ENCODE measurements at places on chromosomes 1 and 21. TPM values are rescaled to one million over a fixed set of nuclear protein-coding genes. Genes with fewer than 3 reads are reported as not detected.

DNA sequence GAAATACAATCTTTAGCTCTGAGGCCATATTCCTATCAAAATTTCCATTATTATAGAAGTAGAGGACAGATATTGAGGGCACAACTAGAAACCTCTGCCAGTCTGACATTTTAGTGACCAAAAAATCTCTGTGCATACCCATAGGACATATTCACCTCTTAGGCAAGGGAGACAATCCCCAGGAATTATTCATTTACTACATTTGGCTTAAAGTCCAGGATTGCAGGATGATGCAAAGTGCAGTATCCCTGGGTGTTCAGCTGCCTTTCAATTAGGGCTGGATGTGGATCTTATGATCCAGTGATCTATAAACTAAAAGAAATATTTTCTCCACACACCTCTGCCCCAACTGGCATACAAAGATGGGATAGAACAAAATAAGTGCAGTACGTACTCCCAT, 50.9 kb downstream of the PTGS2 start:
- no peaks in the 10 kb centered on the region for H3K36me3 ChIP-seq
- H3K4me1 ChIP-seq = no peaks in the 10 kb centered on the region
- H3K27me3 ChIP-seq = no peaks in the 10 kb centered on the region

GRCh38 chr21:33505833-33506232, 14.3 kb upstream of the DNAJC28 start:
- no peak for DNase-seq
- peaks cover 4% of the 10 kb centered on the region for H3K36me3 ChIP-seq
- H3K4me1 ChIP-seq = no peaks in the 10 kb centered on the region
- no peak overlapping the region for H3K4me3 ChIP-seq
- no peak overlapping the region for H3K27ac ChIP-seq
- H3K27me3 ChIP-seq = no peaks in the 10 kb centered on the region

DNA sequence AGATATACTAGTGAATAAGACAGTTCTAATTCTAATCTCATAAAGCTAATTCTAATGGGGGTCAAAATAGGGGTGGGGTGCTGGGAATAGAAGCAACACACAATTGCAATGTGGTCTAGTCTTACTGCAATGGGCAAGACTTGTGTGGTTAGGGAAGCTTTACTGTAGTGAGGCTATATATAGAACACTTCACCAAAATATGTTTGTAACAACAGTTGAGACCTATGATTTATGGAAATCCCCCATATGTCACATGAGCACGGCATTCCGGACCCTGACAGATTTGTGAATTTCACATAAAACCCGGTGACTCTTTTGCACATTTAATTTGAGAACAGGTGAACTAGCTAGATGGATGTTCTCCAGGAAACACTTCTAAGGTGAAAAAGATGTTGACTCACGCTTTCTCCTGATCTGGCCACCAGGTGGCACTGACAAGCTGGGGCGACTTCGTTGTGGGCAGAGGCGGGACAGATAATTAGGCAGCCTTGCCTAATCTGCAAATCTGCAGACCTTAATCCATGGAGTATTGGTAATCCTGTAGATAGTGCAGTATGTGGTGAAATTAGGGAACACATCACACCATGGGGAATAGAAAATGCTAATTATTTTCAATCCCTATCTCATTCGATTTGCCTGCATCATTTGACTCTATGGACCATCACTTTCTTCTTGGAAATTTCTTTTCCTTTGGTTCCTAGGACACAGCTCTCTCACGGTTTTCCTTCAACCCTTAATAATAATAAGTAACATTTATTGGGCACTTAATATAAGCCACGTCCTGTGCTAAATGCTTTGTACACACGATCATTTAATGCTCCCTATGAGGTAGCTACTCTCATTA, 37.7 kb downstream of the KIAA0040 start:
- H3K4me1 ChIP-seq = no peaks in the 10 kb centered on the region
- DNase-seq = peak; percentile 24
- no peak overlapping the region for H3K27ac ChIP-seq
- H3K27me3 ChIP-seq = peaks cover 3% of the 10 kb centered on the region
- no peaks in the 10 kb centered on the region for H3K36me3 ChIP-seq

- DNase-seq = no peak
- no peaks in the 10 kb centered on the region for H3K27me3 ChIP-seq
- H3K36me3 ChIP-seq = no peaks in the 10 kb centered on the region
- H3K27ac ChIP-seq = no peak overlapping the region
- no peaks in the 10 kb centered on the region for H3K4me1 ChIP-seq
Measured at GRCh38 chr21:18253221-18253620, 8.6 kb downstream of the CHODL start.

- no peak for DNase-seq
- H3K4me3 ChIP-seq = no peak overlapping the region
- peaks cover 53% of the 10 kb centered on the region for H3K4me1 ChIP-seq
Measured at GRCh38 chr1:32242341-32242851, 4.6 kb upstream of the FAM167B start.

WLS gene
- polyA plus RNA-seq = not detected

- no peaks in the 10 kb centered on the region for H3K36me3 ChIP-seq
- H3K27me3 ChIP-seq = no peaks in the 10 kb centered on the region
- H3K27ac ChIP-seq = no peak overlapping the region
- no peak overlapping the region for H3K4me3 ChIP-seq
- H3K4me1 ChIP-seq = no peaks in the 10 kb centered on the region
- DNase-seq = no peak
Measured at GRCh38 chr1:242178924-242179708, 180.2 kb upstream of the MAP1LC3C start.

GRCh38 chr1:109782927-109783326, 19.2 kb upstream of the EPS8L3 start:
- no peak for DNase-seq
- peaks cover 13% of the 10 kb centered on the region for H3K4me1 ChIP-seq
- no peak overlapping the region for H3K4me3 ChIP-seq
- no peak overlapping the region for H3K27ac ChIP-seq
- H3K27me3 ChIP-seq = peaks cover 3% of the 10 kb centered on the region

GRCh38 chr1:67647036-67647798, 37.8 kb upstream of the GADD45A start:
- H3K4me3 ChIP-seq = no peak overlapping the region
- H3K4me1 ChIP-seq = peaks cover 49% of the 10 kb centered on the region
- H3K27me3 ChIP-seq = no peaks in the 10 kb centered on the region
- no peaks in the 10 kb centered on the region for H3K36me3 ChIP-seq

AKNAD1 gene
- not detected for polyA plus RNA-seq

- H3K4me1 ChIP-seq = no peaks in the 10 kb centered on the region
- H3K27me3 ChIP-seq = no peaks in the 10 kb centered on the region
- H3K4me3 ChIP-seq = no peak overlapping the region
- H3K27ac ChIP-seq = no peak overlapping the region
- no peaks in the 10 kb centered on the region for H3K36me3 ChIP-seq
Measured at GRCh38 chr1:103156966-103157365, 48.6 kb upstream of the COL11A1 start.

ZNF593 gene
- 43.0 TPM for polyA plus RNA-seq

FCRL6 gene
- polyA plus RNA-seq = not detected

GRCh38 chr1:34549199-34549598, 205.6 kb upstream of the GJB5 start:
- peak; percentile 37 for DNase-seq
- H3K27me3 ChIP-seq = no peaks in the 10 kb centered on the region
- no peak overlapping the region for H3K4me3 ChIP-seq

- H3K36me3 ChIP-seq = peaks cover 28% of the 10 kb centered on the region
- H3K4me3 ChIP-seq = no peak overlapping the region
- H3K27me3 ChIP-seq = no peaks in the 10 kb centered on the region
Measured at GRCh38 chr1:77639056-77639455, 43.4 kb downstream of the ZZZ3 start.

GRCh38 chr1:109248797-109249629, at the start of gene CELSR2:
Gene CELSR2, plus strand, starts transcription at chr1:109249539. Its CDS starts 541 bp downstream, at chr1:109250080.
- H3K4me1 ChIP-seq = peaks cover 34% of the 10 kb centered on the region
- peak; percentile 25 for DNase-seq
- H3K27ac ChIP-seq = no peak within 1 kb of the TSS
- peak within 1 kb of the TSS; percentile 67 for H3K4me3 ChIP-seq
- H3K36me3 ChIP-seq = no peaks in the 10 kb centered on the region

DNA sequence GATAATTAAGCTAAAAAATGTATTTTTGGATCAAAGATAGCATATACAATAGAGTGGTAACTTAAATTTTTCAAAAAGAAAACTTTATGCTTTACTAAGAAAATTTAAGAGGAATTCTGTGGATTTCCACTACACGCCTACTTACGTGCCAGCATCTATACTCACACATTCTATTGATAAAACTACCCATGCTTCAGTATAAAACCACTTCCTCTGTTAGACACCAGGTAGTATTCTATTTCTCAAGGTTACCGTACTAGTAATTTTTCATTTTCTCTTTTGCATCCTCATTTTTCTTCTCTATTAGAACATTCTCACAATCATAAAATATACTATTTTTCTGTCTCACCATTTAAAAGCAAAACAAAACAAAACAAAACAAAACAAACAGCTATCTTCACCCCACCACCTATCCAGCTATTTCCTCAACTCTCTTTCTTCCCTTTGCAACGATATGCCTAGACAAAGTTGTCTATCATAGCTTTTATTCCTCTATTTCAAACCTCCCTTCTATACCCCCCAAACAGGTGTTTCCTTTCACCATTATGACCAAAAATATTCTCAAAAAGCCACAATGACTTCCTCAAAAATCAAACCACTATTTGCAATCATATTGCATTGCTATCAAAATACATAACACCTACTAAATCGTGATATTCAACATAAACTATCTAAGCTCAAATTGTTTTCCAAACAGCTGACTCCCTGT, 1652.0 kb downstream of the MRPL39 start:
- H3K4me3 ChIP-seq = no peak overlapping the region
- H3K36me3 ChIP-seq = no peaks in the 10 kb centered on the region
- H3K4me1 ChIP-seq = no peaks in the 10 kb centered on the region
- no peak overlapping the region for H3K27ac ChIP-seq
- no peaks in the 10 kb centered on the region for H3K27me3 ChIP-seq
- DNase-seq = no peak

DNA sequence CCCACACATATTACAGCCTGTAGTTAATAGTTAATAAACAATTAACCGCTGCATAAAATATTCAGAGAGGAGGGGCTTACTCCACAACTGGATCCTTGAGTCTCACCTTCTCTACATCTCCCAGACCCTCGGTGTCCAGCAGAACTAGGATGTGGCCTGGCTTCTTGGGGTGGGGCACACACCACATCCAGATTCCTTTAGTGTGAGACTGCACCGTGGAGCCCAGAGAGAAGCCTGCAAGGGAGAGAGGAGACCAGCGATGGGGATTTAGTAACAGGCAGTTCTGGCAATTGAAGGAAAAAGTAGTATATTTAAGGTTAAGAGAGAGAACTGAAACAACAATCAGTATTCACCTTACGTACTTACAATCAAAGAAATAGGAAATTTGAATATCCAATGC, 4.9 kb downstream of the GBP1 start:
- H3K36me3 ChIP-seq = no peaks in the 10 kb centered on the region
- no peaks in the 10 kb centered on the region for H3K27me3 ChIP-seq
- no peak overlapping the region for H3K27ac ChIP-seq
- peaks cover 9% of the 10 kb centered on the region for H3K4me1 ChIP-seq
- H3K4me3 ChIP-seq = no peak overlapping the region

RNU1-1 gene
- under 0.01 TPM for polyA plus RNA-seq

DNA sequence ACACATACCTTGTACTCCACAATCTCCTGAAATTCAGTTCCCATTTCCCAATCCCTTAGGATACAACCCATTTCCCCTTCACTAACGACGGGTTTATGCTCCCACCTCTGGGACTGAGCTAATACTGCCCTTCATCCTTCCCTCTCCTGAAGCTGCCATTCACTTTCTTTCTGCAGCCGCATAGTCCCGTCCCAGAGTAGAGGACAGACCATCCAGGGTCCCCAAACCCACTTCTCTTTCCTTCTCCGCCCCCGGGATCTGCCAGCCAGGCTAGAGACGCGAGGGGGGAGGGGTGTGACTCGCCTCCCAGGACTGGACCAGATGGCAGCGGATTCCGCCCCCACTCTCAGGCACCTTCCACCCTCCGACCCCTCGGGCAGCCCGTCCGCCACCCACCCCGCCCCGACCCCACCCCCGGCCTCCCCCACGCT, 679 bp downstream of the ABL2 start:
- peaks cover 61% of the 10 kb centered on the region for H3K4me1 ChIP-seq
- DNase-seq = peak; percentile 25
- H3K36me3 ChIP-seq = no peaks in the 10 kb centered on the region
- no peaks in the 10 kb centered on the region for H3K27me3 ChIP-seq
- peak overlapping the region; percentile 87 for H3K27ac ChIP-seq

RGS21 gene
- not detected for polyA plus RNA-seq

DNA sequence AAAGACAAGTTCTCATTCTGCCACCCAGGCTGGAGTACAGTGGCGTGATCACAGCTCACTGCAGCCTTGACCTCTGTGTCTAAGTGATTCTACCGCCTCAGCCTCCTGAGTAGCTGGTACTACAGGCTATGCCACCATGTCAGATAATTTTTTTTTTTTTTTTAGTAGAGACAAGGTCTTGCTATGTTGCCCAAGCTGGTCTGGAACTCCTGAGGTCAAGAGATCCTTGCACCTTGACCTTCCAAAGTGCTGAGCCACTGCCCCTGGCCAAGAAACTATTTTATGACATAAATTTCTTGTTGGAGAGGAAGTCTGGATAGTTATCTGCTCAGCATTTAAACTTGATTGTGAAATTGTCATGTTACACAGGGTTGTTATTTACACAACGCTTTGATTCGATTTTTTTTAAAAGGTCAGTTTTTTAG, 2.1 kb downstream of the SCCPDH start:
- H3K4me3 ChIP-seq = no peak overlapping the region
- no peak for DNase-seq
- H3K27me3 ChIP-seq = no peaks in the 10 kb centered on the region
- peaks cover 8% of the 10 kb centered on the region for H3K36me3 ChIP-seq
- peak overlapping the region; percentile 95 for H3K27ac ChIP-seq

DNA sequence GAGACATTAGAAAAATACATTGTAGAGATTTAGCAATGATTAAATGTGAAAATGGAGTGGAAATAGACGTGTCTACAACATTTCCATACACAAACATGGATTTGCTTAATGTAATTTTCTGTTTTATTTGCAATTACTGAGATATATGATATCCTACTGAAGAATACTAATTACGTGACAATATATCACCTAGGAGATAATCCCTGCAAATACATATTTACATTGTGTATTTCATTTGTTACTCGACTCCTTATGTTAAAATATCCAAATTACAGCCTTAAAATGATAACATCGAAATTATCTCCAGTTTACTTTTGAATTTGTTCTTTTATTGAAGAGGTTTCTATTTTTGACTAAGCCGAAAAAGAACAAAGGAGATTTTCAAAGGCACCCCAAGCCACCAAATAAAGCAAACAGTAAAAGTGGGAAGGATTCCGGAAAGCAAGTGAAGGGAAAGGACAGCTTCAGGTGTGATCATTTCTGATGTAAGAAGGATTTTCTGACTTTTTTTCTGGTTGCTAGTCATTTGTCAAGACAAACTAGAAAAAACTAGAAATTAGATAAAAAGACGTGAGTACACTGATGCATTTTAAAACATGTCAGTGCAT, 7.9 kb downstream of the LHX4 start:
- peaks cover 10% of the 10 kb centered on the region for H3K4me1 ChIP-seq
- peaks cover 9% of the 10 kb centered on the region for H3K27me3 ChIP-seq
- H3K36me3 ChIP-seq = no peaks in the 10 kb centered on the region
- DNase-seq = no peak
- no peak overlapping the region for H3K4me3 ChIP-seq

- H3K4me1 ChIP-seq = peaks cover 70% of the 10 kb centered on the region
- peaks cover 90% of the 10 kb centered on the region for H3K27me3 ChIP-seq
- no peak for DNase-seq
- peak overlapping the region; percentile 13 for H3K4me3 ChIP-seq
- H3K27ac ChIP-seq = no peak overlapping the region
Measured at GRCh38 chr21:44991538-44992483, 52.0 kb downstream of the SLX9 start.
